Hepatocyte (in vitro differentiated cells): ENCODE measurements at places on chromosomes 1 and 21.

- peak overlapping the region; percentile 98 for H3K27ac ChIP-seq
- H3K27me3 ChIP-seq, result no peaks in the 10 kb centered on the region
- H3K4me3 ChIP-seq, result no peak overlapping the region
These were observed 428 bp upstream of the ZNF678 start for GRCh38 chr1:227562933-227563323.

DNA sequence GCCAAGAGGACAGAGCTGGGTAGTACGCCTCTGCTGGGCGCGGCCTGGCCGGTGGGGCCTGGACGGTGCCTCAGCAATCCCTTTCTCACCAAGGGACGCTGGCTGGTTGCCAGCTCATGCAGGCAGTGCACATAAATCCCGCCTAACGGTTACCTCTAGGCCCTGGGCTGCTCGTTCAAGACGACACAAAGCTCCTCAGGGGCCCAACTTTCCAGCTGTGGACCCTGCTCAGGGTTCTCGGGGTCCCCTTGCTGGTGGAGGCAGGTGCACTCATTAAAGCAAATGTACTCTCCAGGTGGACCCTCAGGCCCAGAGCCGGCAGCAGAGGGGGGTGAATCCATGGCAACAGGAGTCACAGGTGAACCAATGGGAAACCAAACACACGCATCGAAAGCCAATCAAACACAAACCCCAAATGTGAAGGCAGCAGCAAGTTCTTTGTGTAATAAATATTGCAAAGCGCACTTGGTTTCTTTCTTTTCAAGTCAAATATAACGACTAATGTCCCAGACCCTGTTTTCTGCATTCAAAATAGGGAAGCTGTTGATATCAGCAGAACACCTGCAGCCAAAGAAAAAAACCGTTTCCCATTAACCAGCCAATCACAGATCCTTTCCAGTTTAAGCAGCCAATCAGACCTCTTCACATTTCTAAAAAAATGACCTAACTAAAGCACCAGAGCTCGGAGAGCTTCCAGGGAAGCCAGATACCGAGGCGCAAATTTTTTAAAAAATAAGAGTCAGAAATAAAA is 26.1 kb upstream of the CLSTN1 start:
- H3K27me3 ChIP-seq, result no peaks in the 10 kb centered on the region
- no peak overlapping the region for H3K27ac ChIP-seq
- no peak overlapping the region for H3K4me3 ChIP-seq
- no peak for DNase-seq

GRCh38 chr1:7956218-7957032 is 5.1 kb upstream of the PARK7 start:
- no peak overlapping the region for H3K27ac ChIP-seq
- no peak overlapping the region for H3K4me3 ChIP-seq
- no peaks in the 10 kb centered on the region for H3K27me3 ChIP-seq
- H3K36me3 ChIP-seq, result no peaks in the 10 kb centered on the region

DNA sequence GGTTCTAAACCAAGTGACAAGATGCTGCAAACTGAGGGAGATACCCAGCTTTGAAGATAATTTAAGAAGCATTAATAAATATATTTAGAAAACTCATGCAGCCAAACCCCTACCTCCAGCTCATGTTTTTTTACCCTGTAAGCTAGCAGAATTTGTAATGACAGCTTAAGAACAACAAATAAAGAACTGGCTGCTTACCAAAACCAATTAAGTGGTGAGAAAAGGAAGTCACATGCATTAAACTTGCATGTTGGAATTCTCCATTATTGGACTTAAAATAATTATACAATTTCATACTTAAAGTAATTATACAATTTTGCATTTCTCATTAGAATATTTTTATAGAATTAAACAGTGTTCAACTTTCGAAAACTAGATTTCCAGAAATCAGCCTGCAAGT is 75.6 kb upstream of the CNIH3 start:
- H3K4me1 ChIP-seq, result peaks cover 8% of the 10 kb centered on the region
- H3K27me3 ChIP-seq, result no peaks in the 10 kb centered on the region
- DNase-seq, result no peak
- H3K27ac ChIP-seq, result no peak overlapping the region
- H3K4me3 ChIP-seq, result no peak overlapping the region
- H3K36me3 ChIP-seq, result no peaks in the 10 kb centered on the region

DNA sequence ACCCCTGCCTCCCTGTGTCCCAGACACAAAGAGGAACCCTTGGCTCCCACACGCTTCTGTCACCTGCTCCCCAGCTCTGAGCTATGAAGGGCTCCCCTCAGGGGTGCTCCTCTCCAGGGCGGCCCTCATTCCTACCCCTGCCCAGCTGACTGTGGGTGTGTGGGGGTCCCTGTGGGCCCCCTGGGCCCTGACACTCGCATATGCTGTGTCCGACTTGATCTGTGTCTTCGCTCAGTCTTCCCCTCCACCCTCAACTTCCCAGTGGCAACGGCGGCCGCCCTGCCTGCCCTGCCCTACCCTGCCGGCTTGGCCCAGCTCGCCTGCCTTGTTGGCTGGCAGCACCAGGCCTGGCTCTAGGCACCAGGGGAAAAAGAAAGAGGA is 1.2 kb downstream of the KCNQ4 start:
- no peak overlapping the region for H3K27ac ChIP-seq
- peaks cover 29% of the 10 kb centered on the region for H3K27me3 ChIP-seq

- no peak overlapping the region for H3K27ac ChIP-seq
- H3K27me3 ChIP-seq, result no peaks in the 10 kb centered on the region
- no peaks in the 10 kb centered on the region for H3K36me3 ChIP-seq
- no peaks in the 10 kb centered on the region for H3K4me1 ChIP-seq
- H3K4me3 ChIP-seq, result no peak overlapping the region
These were observed 5.1 kb downstream of the HRNR start for GRCh38 chr1:152218762-152219436.

DNA sequence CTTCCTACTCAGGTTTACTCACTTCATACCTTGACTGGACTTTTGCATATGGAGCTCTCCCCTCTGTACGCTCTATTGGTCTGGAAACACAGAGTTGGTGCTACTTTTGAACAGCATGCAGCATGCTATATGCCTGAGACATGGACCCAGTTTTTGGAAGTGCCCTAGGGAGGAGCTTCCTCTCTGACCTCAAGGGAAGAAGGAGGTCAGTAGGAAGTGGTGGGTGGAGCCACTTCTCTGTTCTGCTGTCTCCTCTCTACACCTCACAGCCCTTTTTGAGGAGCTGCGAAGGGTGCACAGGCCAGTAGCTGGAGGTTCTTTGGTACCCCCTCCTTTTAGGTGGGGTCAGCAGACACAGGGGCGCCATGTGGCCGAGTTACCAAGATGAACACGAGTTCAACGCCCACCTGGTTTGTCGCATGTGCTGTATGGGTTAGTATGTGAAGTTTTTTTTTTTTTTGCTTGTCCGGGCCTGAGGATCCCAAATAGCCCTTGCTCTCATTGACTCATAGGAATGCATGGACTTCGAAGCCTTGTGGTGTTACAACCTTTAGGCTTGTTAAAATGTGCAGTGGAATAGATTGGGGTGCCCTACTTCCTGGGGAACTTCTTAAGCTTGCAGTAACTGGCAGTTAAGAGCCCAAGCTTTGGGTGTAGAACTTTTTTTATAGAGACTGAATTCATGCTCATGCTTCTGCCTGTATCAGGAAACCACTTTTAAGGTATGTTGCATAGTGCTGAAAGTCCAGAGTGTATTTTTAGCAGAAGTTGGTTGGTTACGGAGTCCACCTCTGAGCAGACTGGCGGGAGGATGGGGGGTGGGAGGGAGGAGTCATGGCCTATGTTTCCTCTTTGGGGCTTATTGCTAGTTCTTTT is 10.7 kb downstream of the MACF1 start:
- peak; percentile 25 for DNase-seq
- H3K36me3 ChIP-seq, result no peaks in the 10 kb centered on the region
- H3K27me3 ChIP-seq, result no peaks in the 10 kb centered on the region
- H3K27ac ChIP-seq, result peak overlapping the region; percentile 90
- peaks cover 35% of the 10 kb centered on the region for H3K4me1 ChIP-seq

DNA sequence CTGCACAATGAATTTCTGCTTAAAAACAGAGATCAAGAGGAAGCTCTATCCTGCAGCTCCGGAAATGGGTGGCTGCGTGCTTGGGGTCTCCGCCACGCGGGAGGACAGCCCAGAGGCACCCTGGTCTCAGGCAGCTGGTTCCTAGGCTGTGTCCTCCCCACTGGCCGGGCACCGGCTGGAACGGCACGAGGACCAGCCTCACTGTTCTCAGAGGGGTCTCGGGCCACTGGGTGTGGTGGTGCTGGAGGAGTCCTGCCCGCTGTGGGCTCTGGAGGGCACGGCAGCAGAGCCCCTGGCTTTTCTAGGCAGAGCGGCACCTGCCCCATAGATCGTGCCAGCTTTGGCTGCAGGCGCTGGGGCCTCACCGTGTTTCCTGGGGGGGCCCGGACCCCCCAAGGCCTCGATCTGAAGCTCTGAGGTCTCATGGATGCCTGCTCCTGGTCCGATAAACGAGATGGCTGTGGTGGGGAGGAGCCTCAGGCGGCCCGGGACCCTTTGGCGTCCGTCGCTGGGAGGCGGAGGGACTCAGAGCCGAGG is 8.2 kb upstream of the RNF223 start:
- peaks cover 13% of the 10 kb centered on the region for H3K4me1 ChIP-seq
- no peak overlapping the region for H3K4me3 ChIP-seq
- DNase-seq, result no peak
- H3K27ac ChIP-seq, result no peak overlapping the region

- no peak overlapping the region for H3K27ac ChIP-seq
- no peaks in the 10 kb centered on the region for H3K4me1 ChIP-seq
- no peaks in the 10 kb centered on the region for H3K27me3 ChIP-seq
- no peaks in the 10 kb centered on the region for H3K36me3 ChIP-seq
These were observed 38.2 kb upstream of the PARP1 start for GRCh38 chr1:226446094-226446493.

GRCh38 chr1:62840555-62840954 is 56.6 kb downstream of the ATG4C start:
- H3K27me3 ChIP-seq, result no peaks in the 10 kb centered on the region
- no peaks in the 10 kb centered on the region for H3K36me3 ChIP-seq
- H3K27ac ChIP-seq, result no peak overlapping the region
- DNase-seq, result no peak
- no peaks in the 10 kb centered on the region for H3K4me1 ChIP-seq
- no peak overlapping the region for H3K4me3 ChIP-seq

DNA sequence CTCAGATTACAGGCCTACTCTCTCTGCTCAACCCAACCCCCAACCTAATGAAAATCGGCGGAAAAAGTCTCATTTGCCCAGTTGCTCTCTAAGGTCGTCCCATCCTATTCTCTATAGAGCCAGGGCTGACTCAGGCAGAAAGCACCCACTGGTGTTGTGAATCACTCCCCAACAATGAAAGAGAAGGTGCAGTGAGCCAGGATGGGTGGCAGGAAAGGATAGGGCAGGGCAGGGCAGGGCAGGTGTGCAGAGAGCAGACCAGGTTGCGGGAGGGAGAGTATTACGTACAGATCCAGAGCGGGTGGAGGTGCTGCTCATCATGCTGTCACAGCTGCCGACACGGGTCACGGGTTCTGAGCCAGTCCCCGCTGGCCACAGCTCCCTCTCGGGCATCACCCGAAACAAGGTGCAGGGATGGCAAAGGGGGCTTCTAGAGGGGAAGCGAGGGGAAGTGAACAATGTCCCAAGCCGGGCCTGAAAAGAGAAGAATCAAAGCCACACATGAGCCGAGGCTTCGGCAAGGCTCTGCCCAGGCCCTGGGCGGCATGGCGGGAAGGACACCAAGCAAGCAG is 5.3 kb downstream of the C1orf116 start:
- H3K36me3 ChIP-seq, result no peaks in the 10 kb centered on the region
- no peak overlapping the region for H3K4me3 ChIP-seq
- no peaks in the 10 kb centered on the region for H3K27me3 ChIP-seq
- peak; percentile 63 for DNase-seq

GRCh38 chr1:98662356-98662670 is 792 bp downstream of the SNX7 start:
- no peaks in the 10 kb centered on the region for H3K27me3 ChIP-seq
- peak overlapping the region; percentile 81 for H3K4me3 ChIP-seq
